NCI-H187 (cell line): ENCODE measurements at places on chromosomes 7 and 10.

- DNase-seq = no peak
Measured at GRCh38 chr7:152189061-152189460, 163.6 kb downstream of the GALNT11 start.

- no peak for DNase-seq
Measured at GRCh38 chr10:31457858-31458257, 138.8 kb downstream of the ZEB1 start.

- no peak for DNase-seq
Measured at GRCh38 chr7:31121601-31122000, 69.5 kb downstream of the ADCYAP1R1 start.

- DNase-seq = no peak
Measured at GRCh38 chr10:114855776-114856543, 34.4 kb downstream of the FHIP2A start.

DNA sequence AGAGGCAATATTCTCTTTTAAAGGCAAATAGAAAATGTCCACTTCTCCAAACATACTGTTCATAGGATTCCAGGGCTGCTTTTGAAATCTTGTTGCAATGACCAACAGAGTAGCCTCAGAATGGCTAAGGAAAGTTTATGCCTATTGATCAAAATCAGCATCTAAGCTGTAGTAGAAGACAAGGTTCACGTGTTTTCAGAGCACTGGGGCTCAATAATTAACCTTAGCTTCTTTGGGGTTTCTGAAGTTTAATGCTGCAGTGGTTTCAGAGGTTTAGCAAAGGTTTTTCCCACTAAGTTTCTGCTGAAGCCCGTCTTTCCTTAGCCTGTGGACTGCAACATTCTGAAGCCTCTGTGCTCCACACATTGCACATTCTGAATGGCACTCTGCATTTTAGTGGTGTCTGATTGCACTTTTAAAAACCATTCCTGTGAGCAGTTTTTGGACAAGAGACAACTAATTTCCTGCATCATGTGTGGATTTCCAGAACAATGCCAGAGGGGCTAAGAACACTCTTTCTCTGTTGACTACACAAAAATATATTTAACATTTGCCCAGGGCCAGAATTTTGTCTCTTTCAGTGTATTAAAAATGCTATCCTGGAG is 342.5 kb downstream of the PTEN start:
- no peak for DNase-seq

DNA sequence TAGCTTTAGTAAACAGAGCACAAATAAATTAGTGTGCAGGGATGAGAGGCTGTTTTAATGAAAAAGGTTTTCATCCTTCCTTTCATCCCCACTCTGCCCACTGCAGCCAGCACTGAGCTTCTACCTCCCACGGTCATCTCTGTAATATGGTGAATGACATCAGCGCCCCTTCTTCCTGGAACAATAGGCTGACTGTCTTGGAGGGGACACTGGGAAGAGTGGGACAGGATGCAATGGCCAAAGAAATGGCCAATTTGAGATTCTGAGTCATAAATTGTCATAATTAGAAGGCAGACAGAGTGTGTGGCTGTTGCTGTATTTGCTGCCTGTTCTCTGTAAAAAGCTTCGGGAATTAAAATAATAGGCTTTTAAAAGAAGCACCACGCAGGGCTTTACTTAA is 126.7 kb upstream of the CALN1 start:
- no peak for DNase-seq

DNA sequence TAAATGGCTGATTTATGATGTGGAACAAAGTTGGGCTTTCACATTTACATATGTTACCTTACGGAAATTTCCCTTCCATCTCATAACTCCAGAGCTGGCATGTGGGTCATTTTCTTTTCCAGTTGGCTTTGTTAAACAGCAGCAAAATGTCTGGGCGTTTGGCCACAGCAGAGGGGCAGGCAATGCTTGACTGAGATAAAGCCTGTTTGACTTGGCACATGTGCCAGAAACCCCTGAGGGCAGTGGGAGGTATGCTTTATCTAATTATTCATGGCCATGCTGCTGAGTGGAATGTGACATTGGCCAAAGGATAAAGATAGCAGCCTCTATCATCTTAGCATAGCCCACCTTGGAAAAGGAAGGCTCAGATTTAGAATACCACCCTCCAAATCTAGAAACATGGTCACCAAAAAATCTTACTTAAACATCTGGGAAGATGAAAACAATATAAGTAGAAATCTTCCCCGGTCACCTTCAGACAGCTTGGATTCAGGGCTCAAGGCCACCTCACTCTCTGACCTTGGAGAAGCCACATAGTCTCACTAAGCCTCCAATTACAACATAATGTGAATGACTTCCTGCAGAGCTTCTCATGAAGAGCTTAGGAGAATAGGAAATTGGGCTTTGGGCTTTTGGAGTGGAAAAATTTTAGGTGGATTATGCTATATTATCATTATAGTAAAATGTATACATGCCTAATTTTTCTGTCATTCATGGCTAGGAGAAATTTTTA is 101.5 kb downstream of the GRM3 start:
- no peak for DNase-seq

DNA sequence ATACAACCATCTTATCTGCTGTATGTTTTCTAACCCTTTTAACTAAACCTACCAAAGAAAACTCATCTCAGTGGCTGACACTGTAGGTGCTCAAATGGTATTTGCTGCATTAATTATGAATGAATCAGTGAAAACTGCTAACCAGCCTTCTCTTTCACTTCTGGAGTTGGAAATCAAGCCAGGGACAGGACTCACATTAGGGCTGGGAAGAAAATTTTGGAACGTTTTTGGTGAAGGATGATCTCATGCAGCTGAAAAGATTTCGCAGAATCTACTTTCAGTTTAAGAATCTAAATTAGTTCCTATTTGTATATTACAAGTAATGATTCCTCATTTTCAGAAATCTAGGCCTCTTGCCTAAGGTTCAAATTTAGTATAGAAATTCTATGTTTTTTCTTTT is 12.9 kb downstream of the MTPN start:
- no peak for DNase-seq

DNA sequence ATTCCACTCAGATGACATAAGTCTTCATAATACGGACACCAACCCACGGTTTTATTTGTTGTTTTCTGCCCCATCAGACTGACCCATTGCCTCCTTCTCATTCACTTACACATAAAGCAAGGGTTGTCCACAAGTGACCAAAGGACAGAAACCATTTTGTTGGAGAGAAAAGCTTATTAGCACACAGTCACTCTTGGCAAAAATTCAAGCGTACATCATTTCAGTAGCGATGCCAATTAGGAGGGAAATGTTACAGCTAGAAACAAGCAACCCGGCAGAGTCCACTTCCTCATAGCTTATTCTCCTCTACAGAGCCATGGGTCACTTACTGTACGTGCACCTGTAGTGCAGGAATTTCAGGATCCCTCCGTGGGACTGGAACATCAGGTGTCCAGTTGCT is 23.0 kb downstream of the ABLIM1 start:
- DNase-seq = no peak

DNA sequence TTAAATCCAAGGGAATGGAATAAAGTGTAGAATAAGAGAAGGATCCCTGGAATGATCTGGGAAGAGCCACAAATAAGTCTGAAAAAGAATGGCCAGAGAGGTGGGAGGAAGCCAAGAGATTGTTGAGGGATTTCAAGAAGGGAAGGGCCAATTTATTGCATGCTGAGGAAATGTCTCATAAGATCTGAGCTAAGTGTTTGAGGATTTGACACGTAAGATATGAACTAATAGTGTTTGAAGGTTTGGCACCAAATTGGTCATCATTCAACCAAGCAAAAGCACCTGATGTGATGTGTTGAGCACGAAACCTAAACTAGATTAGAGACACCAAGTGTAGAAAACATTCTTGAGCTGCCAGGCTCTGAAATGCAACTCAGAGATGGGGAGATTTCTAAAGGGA is 97.9 kb downstream of the TSPAN12 start:
- DNase-seq = no peak

DNA sequence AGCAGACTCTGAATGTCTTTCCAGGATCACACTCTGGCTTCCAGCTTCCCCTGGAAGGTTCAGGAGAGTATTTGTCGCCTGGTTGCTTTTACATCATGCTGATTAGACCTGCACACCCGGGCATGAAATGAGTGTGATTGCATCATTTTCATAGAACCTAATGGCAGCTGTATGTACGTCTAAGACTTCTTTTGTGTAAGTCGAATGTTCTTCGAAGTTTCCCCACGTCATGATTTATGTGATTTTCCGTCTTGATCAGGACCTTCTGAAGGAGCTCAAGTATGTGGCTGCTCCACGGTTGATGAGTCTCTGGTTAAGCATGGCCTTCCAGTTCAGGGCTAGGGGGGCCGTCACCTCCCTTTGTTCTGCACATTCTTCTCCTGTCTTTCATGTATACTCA is 4.5 kb downstream of the EIF4H start:
- no peak for DNase-seq

- DNase-seq = no peak
Measured at GRCh38 chr7:75987026-75987804, 7.2 kb downstream of the TMEM120A start.

GRCh38 chr10:3136336-3136735 is 36.2 kb downstream of the PITRM1 start:
- DNase-seq = no peak

DNA sequence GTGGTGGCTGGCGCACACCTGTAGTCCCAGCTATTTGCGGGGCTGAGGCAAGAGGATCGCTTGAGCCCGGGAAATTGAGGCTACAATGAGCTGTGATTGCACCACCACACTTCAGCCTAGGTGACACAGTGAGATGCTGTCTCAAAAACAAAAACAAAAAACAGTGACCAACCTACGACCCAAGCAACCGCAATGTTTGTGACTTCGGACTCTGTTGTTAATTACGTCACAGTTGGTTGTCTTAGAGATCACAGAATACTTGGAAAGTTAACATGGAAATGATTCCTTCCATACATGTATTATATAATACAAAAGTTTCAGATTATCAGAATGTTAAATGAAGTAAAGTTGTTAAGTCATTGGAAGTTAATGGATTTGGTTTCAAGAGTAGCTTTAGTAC is 106.2 kb downstream of the REEP3 start:
- DNase-seq = no peak
